ENCODE measurements at places on chromosomes 12 and 14. TPM values are rescaled to one million over a fixed set of nuclear protein-coding genes. Genes with fewer than 3 reads are reported as not detected.

GRCh38 chr12:108572166-108572790 is 9.9 kb downstream of the ISCU start:
- peak; percentile 40 for DNase-seq

DNA sequence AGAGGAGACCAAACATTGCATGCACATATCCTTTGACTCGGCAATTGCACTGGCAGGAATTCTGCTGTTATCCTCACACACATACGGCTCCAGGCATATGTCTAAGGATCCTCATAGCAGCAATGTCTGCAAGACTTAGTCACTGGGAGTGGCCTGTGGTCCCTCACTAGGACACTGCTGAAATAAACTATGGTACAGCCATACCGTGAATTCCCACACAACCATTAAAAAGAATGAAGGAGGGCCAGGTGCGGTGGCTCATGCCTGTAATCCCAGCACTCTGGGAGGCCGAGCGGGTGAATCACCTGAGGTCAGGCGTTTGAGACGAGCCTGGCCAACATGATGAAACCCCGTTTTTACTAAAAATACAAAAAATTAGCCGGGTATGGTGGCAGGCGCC is 105.1 kb downstream of the ZFP36L1 start:
- peak; percentile 96 for DNase-seq

PLEK2 gene
- not detected for total RNA-seq

DNA sequence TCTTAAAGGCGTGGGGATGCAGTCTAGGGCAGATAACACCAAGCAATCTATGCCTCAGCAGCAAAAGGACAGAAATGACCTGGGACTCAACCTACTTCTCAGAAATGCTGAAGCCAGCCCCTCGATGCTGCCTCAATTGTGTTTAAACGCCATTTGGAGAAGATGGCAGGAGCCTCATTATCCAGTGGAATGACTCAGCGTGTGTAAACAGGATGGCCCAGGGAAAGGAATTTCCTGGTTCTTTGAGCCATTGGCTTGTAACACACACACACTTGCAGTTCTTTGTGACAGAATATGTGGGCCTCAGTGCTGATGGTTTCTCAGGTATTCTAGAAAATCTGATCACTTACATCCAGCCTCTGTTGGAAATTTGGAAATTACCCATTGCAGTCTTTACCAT is 154.3 kb downstream of the NTF3 start:
- DNase-seq, result peak; percentile 78

All from M059J (cell line).